Left colon (tissue), 2 donors: ENCODE measurements at places on chromosomes 5 and 9.

DNA sequence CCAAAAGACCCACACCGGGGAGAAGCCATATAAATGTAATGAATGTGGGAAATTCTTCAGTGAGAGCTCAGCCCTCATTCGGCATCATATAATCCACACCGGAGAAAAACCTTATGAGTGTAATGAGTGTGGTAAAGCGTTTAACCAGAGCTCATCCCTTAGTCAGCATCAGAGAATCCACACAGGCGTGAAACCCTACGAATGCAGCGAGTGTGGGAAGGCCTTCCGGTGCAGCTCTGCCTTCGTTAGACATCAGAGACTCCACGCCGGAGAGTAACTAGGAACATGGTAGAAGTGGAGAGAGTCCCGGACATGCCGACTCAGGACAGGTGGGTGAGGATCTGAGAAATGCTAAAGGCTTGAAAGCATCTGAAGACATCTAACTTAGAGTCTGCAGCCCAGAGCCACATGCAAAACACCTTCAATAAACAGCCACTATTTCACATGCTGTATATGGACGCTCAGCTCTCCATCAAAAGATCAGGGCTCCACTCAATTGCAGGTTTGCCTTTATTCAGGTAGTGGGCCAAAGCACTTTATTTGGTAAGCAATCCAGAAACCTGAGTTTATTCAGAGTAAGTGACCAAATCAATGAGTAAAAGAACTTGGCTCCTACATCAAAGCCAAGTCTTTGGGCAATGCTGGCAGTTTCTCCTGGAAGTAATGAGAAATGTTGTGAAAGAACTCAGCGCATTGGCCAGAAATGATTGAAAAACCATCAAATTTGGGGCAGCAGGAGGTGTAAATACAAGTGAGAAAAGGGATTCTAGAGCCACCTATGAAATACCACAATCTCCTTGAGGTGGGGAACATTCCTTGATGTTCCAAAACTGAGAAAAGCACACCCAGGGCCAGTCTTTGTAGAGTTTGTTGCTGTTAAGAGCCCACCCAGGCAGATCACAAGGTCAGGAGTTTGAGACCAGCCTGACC lies 6.0 kb downstream of the RPL12 start:
- DNase-seq, result no peak

GRCh38 chr9:105141146-105141975 lies 103.1 kb upstream of the SLC44A1 start:
- DNase-seq, result no peak

DNA sequence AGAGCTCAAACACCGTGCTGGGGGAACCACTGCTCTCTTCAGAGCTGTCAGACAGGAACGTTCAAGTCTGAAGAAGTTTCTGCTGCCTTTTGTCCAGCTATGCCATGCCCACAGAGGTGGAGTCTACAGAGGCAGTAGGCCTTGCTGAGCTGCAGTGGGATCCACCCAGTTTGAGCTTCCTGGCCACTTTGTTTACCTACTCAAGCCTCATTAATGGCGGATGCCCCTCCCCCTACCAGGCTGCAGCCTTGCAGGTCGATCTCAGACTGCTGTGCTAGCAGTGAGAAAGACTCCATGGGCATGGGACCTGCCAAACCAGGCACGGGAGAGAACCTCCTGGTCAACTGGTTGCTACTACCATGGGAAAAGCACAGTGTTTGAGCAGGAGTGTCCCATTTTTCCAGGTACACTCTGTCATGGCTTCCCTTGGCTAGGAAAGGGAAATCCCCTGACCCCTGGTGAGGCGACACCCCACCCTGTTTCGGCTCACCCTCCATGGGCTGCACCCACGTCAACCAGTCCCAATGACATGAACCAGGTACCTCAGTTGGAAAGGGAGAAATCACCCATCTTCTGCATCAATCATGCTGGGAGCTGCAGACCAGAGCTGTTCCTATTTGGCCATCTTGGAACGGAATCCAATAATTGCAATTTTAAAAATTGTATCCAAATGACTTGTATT lies 246.9 kb upstream of the ADAMTS16 start:
- no peak for DNase-seq

GRCh38 chr9:79256691-79257213 lies 315.0 kb upstream of the TLE4 start:
- peak; percentile 14 for DNase-seq

GRCh38 chr5:78009937-78010527 lies 233.9 kb upstream of the TBCA start:
- no peak for DNase-seq

GRCh38 chr5:50967563-50968355 lies 301.3 kb downstream of the PARP8 start:
- peak; percentile 18 for DNase-seq

GRCh38 chr9:105452185-105452584 lies 4.4 kb downstream of the FSD1L start:
- DNase-seq, result no peak

DNA sequence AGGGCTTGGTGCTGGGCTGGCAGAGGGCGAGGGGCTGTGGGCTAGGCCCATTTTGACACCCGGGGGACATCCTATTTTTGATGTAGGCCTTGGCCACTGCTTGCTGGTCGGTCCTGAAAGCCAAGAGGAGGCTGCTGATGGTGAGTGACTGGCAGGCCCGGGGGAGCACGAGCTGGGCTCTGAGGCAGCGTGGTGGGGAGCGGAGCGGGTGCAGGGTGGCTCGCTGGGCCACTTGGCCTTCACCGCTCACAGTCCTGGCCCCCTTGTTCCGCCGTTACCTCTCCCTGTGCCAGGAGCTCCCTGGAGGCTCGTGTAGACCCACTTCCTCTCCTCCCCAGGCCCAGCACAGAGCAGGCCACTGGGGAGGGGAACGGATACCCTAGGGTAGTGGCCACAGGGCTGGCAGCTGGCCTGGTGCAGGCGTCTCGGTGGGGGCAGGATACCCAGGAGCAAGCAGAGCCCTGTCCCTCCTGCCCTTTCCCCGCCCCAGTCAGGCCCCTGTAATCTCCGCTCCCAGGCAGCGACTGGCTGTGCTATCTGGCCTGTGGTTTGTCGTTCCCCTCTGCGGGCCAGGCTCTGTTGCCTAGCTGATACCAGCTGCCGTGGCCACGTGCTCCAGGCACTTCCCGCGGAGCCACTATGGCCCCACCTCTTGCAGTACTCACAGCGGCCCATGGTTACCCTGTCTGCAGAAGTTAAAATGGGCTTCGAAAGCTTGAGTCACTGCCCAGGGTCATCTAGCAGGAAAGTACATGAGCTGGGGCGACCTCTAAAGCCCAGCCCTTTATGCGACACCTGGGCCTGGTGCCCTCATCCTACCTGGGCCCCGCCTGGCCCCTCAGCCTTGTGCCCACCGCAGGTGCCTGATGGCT lies 11.7 kb upstream of the DOLPP1 start:
- DNase-seq, result peak; percentile 68

GRCh38 chr9:81492710-81493447 lies 196.5 kb downstream of the TLE1 start:
- DNase-seq, result no peak

DNA sequence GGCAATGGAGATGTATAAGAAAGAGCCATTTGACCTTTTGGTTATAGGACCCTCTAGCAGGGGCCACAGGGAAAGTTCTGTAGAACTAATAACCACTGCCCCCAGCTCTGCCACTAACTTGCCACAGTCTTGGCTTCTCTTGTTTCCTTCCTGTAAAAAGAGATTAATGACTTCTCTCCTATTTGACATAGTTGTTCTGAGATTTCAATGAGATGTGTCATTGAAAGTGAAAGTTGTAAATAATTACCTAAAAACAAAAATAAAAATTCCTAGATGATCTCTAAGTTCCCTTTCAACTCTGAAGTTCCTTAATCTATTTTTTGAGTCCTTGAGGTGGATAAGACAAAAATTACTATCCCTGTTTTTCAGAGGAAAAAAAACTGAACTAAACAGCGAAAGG lies 1.4 kb upstream of the KIF12 start:
- no peak for DNase-seq

DNA sequence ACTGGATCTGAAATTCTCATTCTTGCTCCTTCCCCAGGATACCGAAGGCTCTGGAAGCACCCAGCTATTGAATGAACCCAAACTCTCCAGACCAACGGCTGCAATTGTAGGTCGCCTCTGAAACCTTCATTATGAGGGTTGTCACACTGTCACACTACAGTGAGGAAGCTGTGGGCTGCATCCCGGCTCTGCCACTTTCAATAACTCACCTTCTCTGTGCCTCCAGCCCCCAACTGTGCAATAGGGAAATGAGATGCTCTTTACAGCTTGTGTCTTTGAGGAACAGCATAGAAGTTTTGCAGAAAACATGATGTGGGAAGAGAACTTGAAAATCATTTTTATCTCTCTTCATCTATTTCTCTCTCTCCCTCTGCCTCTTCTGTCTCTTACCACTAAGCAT lies 69.6 kb upstream of the TGFBR1 start:
- DNase-seq, result no peak

GRCh38 chr5:37838152-37838932 lies 1.5 kb downstream of the GDNF start:
- DNase-seq, result no peak

DNA sequence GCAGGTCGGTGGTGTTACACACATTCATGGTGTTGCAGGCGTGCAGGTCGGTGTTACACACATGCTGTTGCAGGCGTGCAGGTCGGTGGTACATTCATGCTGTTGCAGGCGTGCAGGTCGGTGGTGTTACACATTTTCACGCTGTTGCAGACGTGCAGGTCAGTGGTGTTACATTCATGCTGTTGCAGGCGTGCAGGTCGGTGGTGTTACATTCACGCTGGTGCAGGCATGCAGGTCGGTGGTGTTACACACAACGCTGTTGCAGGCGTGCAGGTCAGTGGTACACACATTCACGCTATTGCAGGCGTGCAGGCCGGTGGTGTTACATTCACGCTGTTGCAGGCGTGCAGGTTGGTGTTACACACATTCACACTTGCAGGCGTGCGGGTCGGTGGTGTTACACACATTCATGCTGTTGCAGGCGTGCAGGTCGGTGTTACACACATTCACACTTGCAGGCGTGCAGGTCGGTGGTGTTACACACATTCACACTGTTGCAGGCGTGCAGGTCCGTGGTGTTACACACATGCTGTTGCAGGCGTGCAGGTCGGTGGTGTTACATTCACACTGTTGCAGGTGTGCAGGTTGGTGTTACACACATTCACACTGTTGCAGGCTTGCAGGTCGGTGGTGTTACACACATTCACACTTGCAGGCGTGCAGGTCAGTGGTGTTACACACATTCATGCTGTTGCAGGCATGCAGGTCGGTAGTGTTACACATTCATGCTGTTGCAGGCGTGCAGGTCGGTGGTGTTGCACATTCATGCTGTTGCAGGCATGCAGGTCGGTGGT lies 11.1 kb downstream of the DPP7 start:
- no peak for DNase-seq
